A673 (cell line): ENCODE measurements at places on chromosomes 4 and X.

GRCh38 chrX:119186763-119187162, 49.3 kb upstream of the PGRMC1 start:
- DNase-seq = no peak

- no peak for DNase-seq
Observed at GRCh38 chrX:68763481-68763880, 65.3 kb upstream of the EFNB1 start.

- DNase-seq = no peak
Observed at GRCh38 chr4:142341268-142341667, 504.8 kb downstream of the INPP4B start.

- no peak for DNase-seq
Observed at GRCh38 chrX:154429711-154430110, 1.2 kb downstream of the ATP6AP1 start.
